ELF-1 (cell line): ENCODE measurements at places on chromosomes 12 and 14.

DNA sequence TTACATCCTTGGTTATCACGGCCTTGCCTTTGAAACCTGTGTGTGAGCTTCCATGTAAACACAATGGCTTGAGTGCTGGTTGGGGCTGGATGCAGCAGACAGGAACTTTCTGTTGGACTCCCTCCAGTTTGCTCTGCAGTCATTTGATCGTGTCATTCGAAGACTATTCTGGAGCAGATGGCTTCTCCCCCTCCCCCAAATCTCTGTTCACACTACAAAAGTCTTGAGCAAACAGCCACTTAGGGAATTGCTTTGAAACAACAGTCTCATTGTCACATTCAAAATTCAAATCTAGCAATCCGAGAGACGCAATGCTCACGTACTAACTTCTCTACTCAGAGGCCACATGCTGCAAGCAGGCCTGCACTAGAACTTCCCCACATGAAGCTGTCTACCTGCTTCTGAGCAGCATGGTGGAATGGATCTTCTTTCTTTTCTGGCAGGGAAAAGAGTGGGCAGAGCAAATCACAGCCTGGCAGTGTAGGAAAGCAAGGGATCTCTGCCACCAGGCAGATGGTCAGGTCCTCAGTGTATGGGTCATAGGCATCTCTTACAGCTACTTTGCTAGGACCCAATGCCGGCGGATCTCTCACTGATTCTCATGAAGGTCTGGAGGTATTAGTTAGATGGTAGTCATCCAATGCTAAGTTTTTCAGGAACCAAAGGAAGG is 214.2 kb downstream of the PPM1H start:
- DNase-seq, result no peak

DNA sequence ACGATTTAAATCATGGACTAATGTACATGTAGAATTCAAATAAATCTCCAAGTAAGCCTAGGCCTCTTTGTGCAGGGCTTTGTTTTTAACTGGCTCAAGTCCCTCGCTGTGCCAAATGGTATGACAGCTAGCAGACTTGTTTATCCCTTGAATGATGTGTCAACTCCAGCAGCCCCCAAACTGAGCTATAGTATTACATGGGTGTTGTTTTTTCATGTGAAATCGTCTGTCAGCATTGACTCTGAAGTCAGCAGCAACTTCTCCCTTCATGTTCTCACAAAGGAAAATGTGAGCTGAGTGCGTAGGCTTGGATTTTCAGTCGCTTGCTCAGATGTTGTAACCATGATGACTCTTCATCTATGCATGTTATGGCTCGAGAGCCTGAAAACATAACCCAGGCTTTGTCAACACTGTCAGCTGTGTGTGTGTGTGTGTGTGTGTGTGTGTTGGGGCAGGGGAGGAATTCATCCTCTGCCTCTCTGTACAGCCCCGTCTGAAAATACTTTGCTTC is 73.3 kb downstream of the PTHLH start:
- DNase-seq, result no peak

GRCh38 chr12:18285161-18285560 is 23.8 kb downstream of the PIK3C2G start:
- no peak for DNase-seq

DNA sequence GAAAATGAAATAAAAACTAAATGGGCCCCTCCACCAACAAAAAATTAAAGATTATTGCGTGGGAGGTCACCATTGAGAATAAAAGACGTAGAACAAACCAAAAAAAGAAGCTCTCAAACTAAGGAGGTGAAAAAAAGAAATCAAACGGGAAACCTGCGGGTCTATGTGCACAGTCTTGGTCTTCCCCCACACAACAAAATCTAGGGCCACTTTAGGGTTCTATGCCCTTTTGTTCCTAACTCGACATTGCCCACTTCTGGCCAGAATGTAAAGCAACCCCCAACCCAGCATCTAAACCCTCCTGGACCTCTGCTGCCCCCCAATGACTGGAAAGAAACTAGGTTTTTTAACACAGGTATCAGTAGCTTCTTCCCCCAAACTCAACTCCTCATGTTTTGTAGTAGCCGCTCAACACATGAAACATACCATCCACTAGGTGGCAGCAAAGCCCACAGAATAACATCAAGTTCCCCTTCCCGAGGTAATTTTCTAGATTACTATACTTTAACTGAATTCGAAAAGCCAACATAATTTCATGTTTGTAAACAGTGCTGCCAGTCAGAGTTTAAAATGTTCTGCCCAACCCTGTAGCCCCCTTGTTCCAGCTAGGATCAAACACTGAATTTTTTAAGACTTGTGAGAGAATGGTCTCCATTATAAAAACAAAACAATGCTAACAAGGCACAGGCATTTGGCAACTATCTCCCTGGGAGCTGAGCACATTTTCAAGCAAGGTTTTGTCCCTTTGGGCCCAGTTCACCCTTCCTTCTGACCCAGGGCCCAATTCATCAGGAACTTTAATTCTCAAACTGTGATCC is 18.7 kb downstream of the DAD1 start:
- DNase-seq, result peak; percentile 92

DNA sequence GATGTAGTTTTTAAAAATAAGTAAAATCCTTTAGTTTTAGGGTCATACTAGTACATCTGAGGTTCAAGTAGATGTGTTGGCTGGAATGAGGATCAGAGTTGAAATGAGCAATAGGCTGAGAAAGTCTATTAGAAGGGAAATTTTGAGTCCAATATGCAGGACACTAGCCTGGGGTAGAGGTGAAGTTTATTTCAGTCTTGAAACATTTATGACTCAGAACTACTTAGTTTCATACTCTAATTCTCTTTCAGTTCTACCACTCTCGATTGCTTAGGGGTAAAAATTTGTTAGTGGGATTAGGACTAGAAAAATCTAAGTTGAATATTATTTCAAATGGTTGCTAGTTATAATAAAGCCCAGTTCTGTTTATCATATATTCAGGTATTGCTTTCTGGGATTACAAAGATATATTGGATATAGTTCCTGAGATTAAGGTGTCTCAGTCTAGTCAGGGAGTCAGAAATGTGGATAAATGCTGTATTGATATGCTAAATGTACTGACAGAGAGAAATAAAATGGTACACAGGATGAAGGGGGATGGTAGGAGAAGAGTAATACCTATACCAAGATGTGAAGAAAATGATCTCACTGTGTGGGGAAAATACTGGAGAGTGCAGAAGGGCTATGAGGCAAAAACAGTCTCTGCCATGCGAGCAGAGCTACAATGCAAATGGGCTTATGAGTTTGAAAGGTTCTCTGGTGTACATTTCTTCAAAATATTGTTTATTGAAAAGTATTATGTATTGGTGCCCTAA is 395.8 kb upstream of the FBXO33 start:
- no peak for DNase-seq

DNA sequence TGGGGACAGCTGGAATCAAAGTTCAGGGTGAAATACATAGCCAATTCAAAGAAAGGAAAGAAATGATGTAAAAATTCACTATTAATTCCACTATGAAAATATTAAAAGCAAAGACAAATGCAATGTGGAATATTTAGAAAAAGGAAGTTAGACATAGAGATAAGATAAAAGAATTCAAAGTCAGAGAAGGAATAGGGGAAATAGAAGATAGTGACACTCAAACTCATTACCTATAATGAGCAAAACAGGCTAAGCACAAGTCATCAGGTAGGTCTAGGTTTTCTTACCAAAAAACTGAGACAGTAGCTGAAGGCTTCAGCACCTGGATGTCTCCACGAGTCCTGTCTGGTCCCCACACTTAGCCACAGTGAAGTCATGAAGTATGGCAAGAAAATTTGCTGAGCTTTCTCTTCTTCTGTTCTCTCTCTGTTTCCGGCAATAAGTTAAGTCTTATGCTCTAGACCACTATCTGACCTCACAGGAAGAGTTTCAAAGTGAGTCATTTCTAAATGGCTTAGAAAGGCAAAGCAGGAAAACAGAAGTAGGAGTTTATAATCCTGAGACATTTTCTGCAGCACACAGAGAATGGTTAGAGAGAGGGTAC is at the start of gene C3AR1:
C3AR1 (minus strand) TSS at position 369 of the 604 bp plus-strand sequence. CDS start 6,174 bp downstream, outside the sequence.
- no peak for DNase-seq

- DNase-seq, result no peak
These were observed 17.3 kb downstream of the SLC15A5 start for GRCh38 chr12:16260206-16260605.

DNA sequence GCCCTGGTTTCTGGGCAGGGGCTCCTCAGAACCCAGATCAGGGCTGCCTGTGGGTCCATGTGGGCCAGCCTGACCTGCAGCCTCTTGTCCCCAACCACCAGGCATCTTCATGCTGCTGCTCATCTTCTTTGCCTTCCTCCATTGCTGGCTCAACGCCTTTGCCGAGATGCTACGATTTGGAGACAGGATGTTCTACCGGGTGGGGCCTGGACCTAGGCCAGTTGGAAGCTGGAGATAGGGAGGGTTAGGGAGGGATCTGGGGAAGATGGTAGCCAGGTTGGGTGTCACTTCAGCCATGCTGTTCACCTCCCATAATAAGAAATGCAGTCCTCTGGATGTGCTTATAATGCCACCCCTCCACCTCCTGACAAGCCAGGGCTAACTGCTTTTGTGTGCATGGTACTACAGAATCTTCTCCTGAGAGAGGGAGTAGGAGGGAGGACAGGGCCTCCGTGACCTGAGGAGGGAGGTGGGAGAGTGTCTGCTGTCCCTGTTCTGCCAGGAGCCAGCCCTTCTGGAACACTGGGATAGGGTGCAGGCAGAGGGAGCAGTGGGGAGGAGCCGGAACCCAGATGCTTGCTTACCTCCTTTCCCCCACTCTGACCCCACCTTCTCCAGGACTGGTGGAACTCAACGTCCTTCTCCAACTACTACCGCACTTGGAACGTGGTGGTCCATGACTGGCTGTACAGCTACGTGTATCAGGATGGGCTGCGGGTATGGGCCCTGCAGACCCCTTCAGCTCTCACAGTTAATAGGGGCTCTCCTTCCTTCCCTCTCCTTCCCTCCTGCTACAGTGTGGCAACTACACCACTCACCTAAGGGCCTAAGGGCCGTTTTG is 17.6 kb downstream of the SOAT2 start:
- no peak for DNase-seq

DNA sequence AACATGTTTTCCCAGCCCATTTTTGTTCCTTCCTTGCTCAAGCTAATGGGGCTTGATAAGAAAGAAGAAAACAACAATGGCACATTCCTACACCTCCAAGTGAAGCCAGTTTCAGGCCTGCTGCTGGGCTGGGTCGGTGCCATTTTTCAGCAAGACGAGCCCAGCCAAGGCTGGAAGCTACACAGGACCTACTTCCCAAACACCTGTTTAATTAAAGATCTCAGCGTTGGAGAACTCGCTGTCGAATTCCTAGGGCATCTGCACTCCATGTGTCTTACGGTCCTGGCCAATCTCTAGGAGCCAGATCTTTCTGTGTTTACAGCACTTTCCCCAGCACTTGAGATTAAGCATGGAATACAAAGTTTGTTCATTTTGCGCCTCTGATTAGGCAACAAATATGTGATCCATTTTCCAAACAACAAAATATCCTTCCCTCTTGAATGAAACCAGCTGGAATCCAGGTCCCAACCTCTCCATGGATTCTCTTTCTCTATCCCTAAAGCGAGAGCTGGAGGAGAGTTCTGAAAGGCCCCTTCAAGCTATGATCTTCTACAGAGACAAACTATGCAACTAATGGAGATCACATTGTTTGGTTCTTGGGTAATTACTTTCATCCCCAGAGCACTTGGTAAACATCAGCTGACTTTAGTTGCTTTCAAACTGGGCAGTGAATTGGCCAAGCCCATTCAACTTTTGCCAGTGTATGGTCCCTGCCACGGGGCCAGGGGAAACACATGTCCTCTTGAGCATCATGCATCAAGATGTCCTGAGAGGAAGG is 34.3 kb upstream of the TC2N start:
- DNase-seq, result no peak

- DNase-seq, result no peak
These were observed 31.6 kb upstream of the SGPP1 start for GRCh38 chr14:63759456-63759855.
